ENCODE measurements at places on chromosomes 4 and X.

GRCh38 chr4:22688236-22688635 is 4.5 kb upstream of the GBA3 start:
- no peak for DNase-seq

GRCh38 chrX:121259170-121259569 is 211.8 kb downstream of the GLUD2 start:
- no peak for DNase-seq

DNA sequence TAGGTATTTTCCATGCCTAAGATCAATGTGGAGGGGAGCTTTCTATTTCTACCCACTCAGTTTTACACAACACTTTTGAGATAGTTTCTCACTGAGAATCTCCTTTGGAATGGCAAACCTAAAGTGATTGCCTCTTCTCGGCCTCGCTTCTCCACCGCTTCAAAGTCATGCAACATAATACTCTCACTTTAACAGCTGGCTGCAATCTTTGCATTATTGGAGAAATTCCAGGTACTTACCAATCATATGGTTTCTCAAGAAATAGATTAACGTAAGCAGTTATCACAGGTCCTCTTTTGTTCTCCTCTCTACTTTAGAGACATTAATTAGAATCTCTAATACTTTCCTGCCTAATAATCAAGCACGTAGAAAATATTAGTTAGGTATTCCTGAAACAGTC is 3.7 kb upstream of the IL13RA2 start:
- no peak for DNase-seq

GRCh38 chr4:111502626-111503025 is 642.6 kb upstream of the FAM241A start:
- DNase-seq = no peak

- no peak for DNase-seq
Measured at GRCh38 chrX:100340491-100341141, 69.5 kb downstream of the PCDH19 start.

DNA sequence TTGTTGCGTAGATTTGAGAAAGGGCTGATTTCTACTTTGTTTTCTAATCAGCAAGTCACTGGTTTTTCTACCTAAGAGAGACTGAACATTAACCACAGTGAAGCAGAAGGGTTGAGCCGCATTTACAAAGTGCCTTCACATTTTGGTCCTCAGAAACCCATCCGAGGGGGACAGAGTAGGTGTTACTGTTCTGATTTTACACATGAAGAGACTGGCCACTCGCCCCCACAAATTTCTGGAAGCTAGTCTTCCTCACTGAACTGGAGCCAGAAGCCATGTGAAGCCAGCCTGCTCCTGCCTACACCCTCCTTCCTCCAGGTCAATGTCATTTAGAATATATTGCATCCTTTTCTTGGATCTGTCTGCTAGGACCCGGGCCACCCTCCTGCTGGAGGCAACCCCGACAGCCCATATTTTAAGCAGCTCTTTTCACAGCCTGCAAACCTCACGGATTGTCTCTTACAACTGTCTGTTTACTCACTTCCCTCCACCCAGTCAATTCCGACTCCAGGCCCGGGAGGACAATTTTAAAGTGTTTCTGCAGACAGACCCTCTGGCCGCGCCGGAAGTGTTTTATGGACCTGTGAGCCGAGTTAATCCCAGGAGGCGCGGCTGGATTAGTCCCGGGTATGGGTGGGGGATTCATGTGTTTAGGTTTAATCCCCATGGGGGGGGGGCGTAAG is 73.2 kb upstream of the BCOR start:
- no peak for DNase-seq

DNA sequence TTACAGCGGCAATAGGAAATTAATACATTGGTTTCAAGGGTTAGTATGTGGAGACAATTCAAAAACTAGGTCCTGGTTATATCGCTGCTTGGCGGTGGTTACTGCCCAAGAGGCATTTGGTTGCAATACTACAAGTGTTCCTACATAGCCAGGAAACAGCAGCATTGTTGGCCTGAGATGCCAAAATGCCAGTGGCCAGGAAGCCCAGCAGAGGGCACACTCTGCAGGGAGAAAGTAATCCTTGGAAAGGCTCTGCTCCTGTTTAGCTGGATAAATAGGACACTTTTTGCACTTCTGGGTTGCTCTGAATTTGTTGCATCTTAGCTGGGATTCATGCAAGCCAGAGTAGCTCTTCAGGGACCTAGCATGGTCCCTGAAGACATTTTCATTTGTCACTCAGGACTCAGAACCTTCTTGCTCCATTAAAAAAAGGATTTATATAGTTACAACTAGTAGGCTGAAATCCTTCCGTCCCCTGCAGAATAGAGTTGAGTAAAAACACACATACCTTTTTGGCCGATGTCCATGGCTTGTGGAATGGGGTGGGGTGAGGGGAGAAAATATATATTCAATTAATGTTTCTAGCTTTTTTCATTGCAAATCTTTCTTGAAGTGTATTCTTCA is 8.1 kb upstream of the GPR119 start:
- DNase-seq = peak; percentile 23

GRCh38 chr4:7089213-7089986 is 21.5 kb upstream of the GRPEL1 start:
- no peak for DNase-seq

GRCh38 chr4:170110285-170110672 is 20.5 kb upstream of the AADAT start:
- no peak for DNase-seq

DNA sequence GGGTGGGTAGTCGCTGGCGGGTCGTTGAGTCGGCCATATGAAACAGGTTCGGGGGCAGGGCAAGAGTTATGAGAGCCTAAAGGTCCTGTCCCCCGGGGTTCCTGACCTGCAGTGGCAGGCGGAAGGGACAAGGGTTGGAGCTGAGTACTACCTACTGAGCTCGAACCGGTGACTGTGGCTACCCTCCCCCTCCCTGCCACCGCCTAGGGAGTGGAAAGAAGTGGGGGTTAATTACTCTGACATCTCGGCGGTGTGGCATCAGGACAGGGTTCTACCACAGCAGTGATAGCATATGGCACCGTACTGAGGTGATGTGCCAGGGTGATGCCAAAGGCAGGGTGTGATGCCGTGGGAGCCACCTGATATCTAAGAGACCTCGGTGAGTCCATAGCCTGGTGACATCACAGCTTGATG is 307 bp downstream of the ATG4A start:
- DNase-seq = no peak

Measured in mucosa of gallbladder (tissue), 1 donor.